ENCODE measurements at places on chromosomes 3 and 15. TPM values are rescaled to one million over a fixed set of nuclear protein-coding genes. Genes with fewer than 3 reads are reported as not detected.

- ATAC-seq: no peak
Observed at GRCh38 chr15:57167821-57168395, 208.4 kb upstream of the CGNL1 start.

DNA sequence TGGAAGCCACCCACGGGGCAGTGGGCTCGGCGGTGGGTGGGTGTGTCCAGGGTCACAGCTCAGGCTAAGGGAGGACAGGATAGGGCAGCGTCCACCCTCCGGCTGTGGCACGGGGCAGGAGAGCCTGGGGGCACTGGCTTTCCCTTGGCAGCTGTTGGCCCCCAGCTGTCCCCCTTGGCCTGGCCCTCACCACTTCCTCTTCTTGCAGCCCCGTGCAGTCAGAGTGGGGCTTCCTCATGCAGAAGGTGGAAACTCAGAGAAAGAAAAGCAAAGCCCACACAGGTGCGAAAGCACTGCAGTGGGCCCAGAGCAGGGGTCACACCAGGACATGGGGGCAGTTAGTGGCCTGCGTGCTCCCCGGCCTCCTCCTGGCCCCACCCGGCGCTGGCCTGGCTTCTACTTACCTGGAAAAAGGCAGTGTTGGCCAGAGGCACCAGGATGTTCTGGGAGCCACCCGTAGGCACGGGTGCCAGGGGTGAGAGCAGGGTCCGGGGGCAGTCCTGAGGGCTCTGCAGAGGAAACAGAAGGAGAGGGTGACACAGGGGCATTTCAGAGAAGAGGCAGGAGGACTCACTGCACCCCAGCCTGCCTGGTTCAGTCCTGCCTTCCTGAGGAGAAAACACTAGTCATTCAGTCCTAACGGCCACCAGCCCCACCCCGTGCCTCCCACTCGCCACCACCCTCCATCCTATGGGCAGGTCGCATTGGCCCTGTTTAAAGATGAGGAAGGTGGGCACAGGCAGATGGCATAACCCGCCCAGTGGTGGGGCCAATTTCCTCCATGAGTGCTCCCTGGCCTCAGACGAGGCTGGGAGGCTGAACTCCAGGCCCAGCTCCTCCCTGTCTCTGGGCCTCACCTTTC, 28.3 kb downstream of the PLXND1 start:
- ATAC-seq: peak; percentile 13

- no peak for ATAC-seq
Observed at GRCh38 chr3:144652573-144652972, 681.0 kb downstream of the DIPK2A start.

- peak; percentile 5 for ATAC-seq
Observed at GRCh38 chr15:67107014-67107812, 41.8 kb downstream of the SMAD3 start.

DNA sequence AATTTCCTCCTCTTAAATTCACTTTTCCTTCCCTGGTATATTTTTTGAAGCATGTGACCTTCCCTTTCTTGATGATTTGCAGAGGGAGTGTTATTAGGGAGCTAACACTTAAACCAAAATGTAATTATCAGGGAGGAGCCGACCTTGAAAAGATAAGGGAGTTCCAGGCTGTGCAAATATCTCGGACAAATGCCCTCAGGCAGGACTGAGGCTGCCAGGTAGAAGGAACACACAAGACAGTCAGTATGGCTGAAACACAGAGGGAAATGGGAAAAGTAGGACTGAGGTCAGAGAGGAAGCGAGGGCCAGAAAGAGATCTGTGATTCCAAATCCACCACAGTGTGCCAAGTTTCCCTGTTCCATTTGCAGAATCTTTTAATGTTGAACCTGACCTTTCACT, 221.0 kb downstream of the CNTN3 start:
- ATAC-seq: no peak

- no peak for ATAC-seq
Observed at GRCh38 chr15:95567686-95568085, 762.8 kb upstream of the NR2F2 start.

DNA sequence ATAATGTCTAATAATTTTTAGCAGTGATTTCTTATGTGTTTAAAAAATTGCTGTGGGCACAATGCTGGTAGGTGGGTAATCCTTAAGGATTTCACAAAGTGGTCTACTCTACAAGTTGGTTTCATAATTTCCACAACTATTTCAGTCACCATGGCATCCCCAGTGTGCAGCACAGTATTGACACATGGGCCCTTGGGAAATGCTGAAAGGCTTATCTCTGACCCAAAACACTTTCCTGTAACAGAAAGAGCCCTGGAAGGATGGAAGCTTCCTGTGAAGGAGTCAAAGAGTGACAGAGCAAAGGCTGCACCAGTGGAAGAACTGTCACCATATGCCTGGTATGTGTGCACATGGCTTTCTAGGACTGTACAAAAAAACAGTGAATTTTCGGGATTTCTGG, 153.7 kb downstream of the ANO10 start:
- ATAC-seq: no peak

DNA sequence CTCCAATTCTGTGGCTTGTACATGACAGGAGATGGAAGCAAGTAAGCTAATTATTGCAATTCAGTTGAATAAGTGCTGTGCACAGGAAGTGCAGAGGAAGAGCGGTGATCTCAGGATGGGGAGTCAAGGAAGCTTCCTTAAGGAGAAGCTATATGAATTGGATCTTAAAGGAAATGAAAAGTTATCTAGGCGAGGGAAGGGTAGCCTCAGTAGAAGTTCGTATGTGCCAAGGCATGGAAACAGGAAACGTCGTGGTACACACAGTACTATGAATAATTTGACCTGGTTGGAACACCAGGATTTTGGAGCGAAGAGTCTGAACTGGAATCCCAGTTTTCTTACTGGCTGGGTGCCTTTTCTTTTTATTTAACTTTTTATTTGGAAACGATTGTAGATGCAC, 39.3 kb downstream of the ST6GAL1 start:
- no peak for ATAC-seq

DNA sequence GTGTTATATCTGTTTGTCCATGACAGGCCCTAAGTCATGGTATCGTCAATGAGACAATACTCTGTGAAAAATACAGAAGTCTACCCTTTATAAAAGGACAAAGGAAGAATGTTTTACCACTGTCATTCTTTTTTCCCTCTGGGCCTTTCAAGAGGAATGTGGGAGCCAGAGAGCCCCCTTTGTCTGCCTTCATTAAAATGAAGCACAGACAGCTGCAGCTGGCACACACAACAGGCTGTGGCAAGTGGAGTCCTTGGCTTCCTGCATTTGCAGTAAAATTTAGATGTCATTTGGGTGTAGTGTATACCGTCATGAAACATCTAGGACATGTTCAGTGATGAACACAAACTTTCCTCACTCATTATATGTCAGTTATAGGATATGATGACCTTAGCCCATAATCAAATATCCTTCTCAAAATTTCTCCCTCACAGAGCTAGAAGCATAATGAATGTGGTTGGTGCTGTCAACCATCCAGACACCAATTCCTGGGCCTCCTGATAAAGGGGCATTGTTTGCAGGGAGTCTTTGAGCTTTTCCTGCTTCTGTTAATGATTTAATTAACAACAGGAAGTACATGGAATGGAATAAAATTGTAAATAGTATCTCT, 76.4 kb downstream of the DHX36 start:
- ATAC-seq: no peak

DNA sequence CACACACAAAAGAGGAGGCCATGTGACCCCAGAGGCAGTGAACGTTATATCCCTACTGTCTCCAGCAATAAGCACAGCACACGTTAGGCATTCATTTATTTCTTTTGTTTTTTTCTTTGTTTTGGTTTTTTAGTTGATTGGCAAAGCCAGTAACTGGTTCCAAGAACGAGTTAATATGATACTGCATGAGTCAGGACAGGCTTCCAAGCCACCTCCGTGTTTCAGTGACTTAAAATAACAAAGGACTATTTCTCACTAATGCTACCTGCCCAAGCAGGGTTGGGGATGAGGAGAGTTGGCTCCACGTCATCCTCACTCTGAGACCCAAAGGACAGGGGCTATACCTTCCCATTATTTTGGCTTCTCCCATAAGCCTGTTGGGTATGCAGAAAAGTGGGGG, 130.5 kb downstream of the ST8SIA2 start:
- peak; percentile 61 for ATAC-seq

Gene FAM81A
- not detected for total RNA-seq

All from activated T-helper 17 cell treated with anti-CD3 and anti-CD28 coated beads, Interleukin-2, amount 50 U/mL, for 72 hours (primary cell).